Left ventricle myocardium inferior (tissue), 1 donor: ENCODE measurements at places on chromosomes 16 and 17. TPM values are rescaled to one million over a fixed set of nuclear protein-coding genes. Genes with fewer than 3 reads are reported as not detected.

DNA sequence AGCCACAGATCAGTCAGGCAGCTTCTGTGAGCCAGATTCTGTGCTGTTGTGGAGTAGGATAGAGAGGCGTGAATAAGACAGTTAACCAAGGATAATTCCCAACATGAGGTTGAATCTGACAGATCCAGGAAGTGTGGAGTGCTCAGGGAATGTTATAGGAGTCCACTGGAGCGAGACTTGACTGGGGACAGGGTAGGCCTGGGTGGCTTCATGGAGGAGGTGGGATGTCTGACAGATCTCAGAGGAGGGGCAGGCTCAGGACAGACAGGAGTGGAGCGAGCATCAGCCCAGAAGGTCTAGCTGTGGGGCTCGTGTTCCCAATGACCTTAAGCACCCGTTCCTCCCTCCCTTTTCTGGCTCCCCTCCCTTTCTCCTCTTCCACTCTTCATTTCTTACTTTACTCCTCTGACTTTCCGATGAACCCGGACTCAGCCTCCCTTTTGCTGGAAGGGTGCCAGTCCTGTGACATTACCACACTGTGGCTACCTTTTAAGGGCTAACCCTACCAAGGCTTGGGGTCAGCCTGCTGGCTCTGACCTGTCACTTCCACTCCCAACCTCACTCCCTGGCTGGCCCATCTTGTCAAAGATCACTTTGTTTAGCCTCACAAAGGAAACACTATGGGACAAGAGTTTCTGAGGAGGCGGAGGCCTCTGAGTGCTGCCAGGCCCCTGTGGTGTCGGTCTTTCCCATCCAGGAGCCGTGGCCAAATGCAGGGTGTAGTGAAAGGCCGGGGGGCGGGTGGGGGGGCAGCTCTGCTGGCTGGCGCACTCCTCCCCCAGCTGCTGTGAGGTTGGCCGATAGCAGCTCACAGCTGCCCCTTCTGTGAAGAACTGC lies 28.5 kb upstream of the EFCAB13 start:
- DNase-seq: no peak

ADAP2 gene
- 7.0 TPM for total RNA-seq

DNA sequence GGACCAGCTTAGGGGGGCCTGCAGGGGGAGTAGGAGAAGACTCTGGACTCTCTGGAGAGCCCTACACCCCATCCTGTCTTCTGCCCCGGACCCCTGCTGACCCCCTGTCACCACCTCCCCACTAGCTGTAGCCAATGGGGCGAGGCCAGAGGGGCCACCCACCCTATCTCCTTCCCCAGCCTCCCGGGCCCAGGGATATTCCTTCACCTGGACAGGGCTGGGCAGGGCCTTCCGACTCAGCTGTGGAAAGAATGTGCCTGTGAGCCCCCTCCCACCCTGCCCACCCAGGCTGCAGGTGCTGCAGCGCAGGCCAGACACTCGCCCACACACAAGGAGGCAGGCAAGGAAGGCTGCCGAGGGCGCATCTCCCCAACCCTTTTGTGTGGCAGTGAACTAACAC lies 23.0 kb downstream of the TSPOAP1 start:
- DNase-seq: no peak

CCDC144A gene
- total RNA-seq: 2.8 TPM

SLC43A2 gene
- 4.0 TPM for total RNA-seq

DNA sequence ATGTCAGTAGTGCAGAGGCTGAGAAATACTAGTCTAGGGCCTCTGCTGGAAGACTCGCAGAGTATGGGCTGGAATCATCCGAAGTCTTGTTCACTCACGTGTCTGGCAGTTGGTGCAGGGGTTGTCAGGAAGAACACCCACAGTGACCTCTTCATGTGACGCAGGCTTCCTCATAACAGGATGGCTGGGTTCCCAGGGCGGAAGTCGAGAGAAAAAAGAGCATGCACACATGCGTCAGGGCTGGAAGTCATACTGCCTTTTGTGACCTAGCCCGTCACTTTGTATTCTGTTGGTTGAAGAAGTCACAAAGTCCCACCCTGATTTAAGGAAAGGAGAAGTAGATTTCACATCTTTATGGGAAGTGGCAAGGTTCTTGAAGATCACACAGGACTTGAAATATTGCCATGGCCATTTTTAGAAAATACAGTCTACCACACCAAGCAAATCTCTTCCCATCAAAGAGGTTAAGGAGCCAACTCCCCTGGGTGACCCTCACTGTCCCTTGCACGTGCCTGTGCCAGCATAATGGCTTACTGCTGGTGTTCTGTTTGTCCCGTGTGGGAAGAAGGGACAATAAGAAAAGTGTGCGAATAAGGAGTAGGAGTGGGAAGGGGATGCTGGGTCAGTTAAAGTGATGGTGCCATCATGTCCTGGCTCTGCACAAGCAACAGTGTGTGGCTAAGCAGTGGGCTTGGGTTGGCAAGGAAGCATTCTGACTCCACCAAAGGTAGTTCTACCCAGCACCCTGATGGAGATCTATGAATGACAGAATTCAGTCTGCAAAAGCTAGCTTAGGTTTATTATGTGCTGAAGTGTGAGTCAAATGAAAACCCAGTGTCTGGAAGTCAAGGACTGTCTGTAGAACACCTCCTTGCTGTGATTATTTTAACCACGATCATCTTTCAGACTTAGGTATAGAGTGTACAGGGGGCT lies 28.1 kb downstream of the HEATR3 start:
- DNase-seq: peak; percentile 54
